ENCODE measurements at places on chromosomes 4 and X. TPM values are rescaled to one million over a fixed set of nuclear protein-coding genes. Genes with fewer than 3 reads are reported as not detected.

Gene KIAA1210
- not detected for total RNA-seq

Gene SLC6A14
- not detected for total RNA-seq

GRCh38 chr4:10023050-10023419 lies 1.7 kb upstream of the SLC2A9 start:
- no peak overlapping the region for H3K27ac ChIP-seq
- H3K27me3 ChIP-seq, result peaks cover 2% of the 10 kb centered on the region
- H3K36me3 ChIP-seq, result no peaks in the 10 kb centered on the region
- DNase-seq, result no peak
- H3K4me1 ChIP-seq, result peaks cover 3% of the 10 kb centered on the region

GRCh38 chrX:10747975-10748374 lies 127.6 kb upstream of the MID1 start:
- H3K27me3 ChIP-seq, result no peaks in the 10 kb centered on the region
- H3K27ac ChIP-seq, result no peak overlapping the region
- H3K4me1 ChIP-seq, result no peaks in the 10 kb centered on the region
- no peak for DNase-seq
- H3K36me3 ChIP-seq, result no peaks in the 10 kb centered on the region
- no peak overlapping the region for H3K4me3 ChIP-seq

GRCh38 chr4:40369437-40370274 lies 34.5 kb downstream of the CHRNA9 start:
- no peak overlapping the region for H3K27ac ChIP-seq
- H3K36me3 ChIP-seq, result no peaks in the 10 kb centered on the region

Gene SYTL5
- not detected for total RNA-seq

- no peaks in the 10 kb centered on the region for H3K27me3 ChIP-seq
- H3K36me3 ChIP-seq, result no peaks in the 10 kb centered on the region
- DNase-seq, result no peak
- H3K27ac ChIP-seq, result no peak overlapping the region
- no peak overlapping the region for H3K4me3 ChIP-seq
These were observed 3.5 kb upstream of the CLNK start for GRCh38 chr4:10688022-10688421.

- no peaks in the 10 kb centered on the region for H3K36me3 ChIP-seq
- H3K4me3 ChIP-seq, result no peak overlapping the region
- no peaks in the 10 kb centered on the region for H3K4me1 ChIP-seq
- no peak for DNase-seq
- H3K27me3 ChIP-seq, result peaks cover 6% of the 10 kb centered on the region
- H3K27ac ChIP-seq, result no peak overlapping the region
These were observed 45.7 kb downstream of the TRIM61 start for GRCh38 chr4:164931551-164932324.

Gene HS6ST2
- not detected for total RNA-seq

GRCh38 chr4:11954093-11954492 lies 525.4 kb upstream of the HS3ST1 start:
- H3K27ac ChIP-seq, result no peak overlapping the region
- H3K4me1 ChIP-seq, result no peaks in the 10 kb centered on the region
- H3K27me3 ChIP-seq, result no peaks in the 10 kb centered on the region
- H3K4me3 ChIP-seq, result no peak overlapping the region
- no peaks in the 10 kb centered on the region for H3K36me3 ChIP-seq

Gene MAGEC2
- total RNA-seq, result not detected

DNA sequence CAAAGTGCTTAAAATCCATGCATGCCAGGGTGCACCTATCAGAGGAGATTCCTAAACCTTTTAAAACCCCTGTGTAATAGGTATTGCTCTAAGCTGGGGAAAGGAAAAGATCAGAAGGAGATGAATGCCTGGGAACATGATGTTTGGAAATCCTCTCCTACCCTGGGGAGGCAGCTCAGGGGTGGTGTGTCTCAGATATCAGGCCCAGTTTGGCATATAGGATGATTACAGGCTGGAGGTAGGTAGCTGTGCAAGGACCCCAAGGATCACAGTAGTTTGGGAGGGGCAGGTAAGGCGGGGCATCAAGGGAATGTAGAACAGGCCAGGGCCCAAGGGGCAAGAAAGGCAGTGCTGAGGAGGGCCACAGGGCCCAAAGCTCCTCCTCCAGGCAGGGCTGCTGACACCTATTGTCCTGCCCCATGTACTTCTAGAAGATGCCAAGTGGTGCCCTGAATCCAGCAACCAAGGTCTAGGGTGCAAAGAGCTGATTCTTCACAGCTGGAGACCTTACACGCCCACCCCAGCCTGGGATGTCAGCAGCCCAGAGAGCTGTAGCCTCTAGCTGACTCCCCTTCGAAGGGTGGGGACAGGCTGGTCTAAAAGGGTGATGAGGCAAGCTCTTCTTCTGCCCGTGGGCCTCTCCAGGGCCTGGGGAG lies 17.6 kb downstream of the SASH3 start:
- H3K36me3 ChIP-seq, result peaks cover 2% of the 10 kb centered on the region
- no peaks in the 10 kb centered on the region for H3K27me3 ChIP-seq
- H3K4me1 ChIP-seq, result peaks cover 26% of the 10 kb centered on the region
- peak overlapping the region; percentile 50 for H3K27ac ChIP-seq
- DNase-seq, result no peak
- H3K4me3 ChIP-seq, result no peak overlapping the region

Gene VSIG4
- total RNA-seq, result 0.47 TPM

Gene ZDHHC15
- total RNA-seq, result 0.55 TPM

Gene SERPINA7
- total RNA-seq, result not detected

GRCh38 chrX:97027384-97027922 lies 143.7 kb downstream of the RPA4 start:
- no peaks in the 10 kb centered on the region for H3K27me3 ChIP-seq
- no peaks in the 10 kb centered on the region for H3K4me1 ChIP-seq
- no peak overlapping the region for H3K4me3 ChIP-seq
- DNase-seq, result no peak
- H3K27ac ChIP-seq, result no peak overlapping the region

DNA sequence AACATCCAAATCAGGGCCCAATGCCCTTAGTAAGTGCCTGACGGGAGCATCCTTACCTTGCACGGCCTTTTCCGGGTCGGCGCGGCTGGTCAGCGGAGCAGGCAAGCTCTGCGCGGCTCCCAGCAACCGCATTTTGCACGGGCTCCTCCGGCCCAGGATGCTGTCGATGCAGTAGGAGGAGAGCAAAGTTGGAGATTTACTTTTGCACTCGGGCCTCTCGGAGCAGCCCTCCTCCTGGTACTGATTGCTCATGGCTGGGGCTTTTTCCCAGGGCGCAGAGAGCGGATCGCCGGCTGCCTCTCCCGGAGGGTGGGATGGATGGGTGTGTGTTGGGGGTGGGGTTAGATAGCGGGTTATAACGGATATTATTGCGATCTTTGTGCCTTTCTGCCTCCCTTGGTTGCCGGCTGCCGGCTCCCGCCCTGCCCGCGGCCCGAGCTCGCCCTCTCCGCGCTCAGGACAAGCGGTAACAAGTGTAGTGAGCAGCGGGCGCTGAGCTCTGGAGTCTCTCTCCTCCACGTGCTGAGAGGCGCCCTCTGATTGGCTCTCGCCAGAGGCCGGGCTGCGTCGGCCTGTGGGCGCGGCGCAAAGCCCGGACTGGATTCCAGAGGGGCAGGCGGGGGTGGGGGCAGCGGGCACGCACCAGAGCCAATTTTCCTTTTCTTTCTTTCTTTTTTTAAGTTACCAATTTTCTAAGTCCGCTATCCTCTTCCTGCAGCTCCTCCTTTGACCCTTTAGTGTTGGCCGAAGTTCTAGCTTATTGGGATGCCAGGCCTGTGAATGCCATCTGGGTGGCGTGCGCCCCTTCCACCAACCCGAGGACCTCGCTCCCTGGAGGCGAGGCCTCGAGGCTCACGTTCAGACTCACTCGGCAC lies at the start of gene ARX:
Gene ARX (minus strand): TSS at position 480 of the 875 bp plus-strand sequence. CDS start 228 bp downstream, at position 252.
- no peak within 1 kb of the TSS for H3K27ac ChIP-seq
- H3K4me3 ChIP-seq, result peak within 1 kb of the TSS; percentile 64
- H3K27me3 ChIP-seq, result peaks cover 7% of the 10 kb centered on the region
- H3K4me1 ChIP-seq, result peaks cover 29% of the 10 kb centered on the region
- DNase-seq, result no peak

Gene NUDT11
- 2.0 TPM for total RNA-seq

Gene PARM1
- 0.21 TPM for total RNA-seq

GRCh38 chr4:172125443-172125842 lies 312.2 kb downstream of the GALNTL6 start:
- no peaks in the 10 kb centered on the region for H3K36me3 ChIP-seq
- no peak overlapping the region for H3K27ac ChIP-seq
- no peaks in the 10 kb centered on the region for H3K4me1 ChIP-seq
- no peaks in the 10 kb centered on the region for H3K27me3 ChIP-seq
- DNase-seq, result no peak

Gene SLC7A11
- 0.13 TPM for total RNA-seq
